ENCODE measurements at places on chromosomes 3 and 15.
A peak's percentile ranks its signal among the peaks of the same experiment; 100 is the strongest.

GRCh38 chr15:101162701-101163483, 89.0 kb downstream of the CHSY1 start:
- peak; percentile 29 for DNase-seq

- DNase-seq: no peak
Observed at GRCh38 chr3:42672515-42672914, 12.8 kb upstream of the KLHL40 start.

GRCh38 chr3:94132777-94133176, 69.9 kb downstream of the NSUN3 start:
- no peak for DNase-seq

GRCh38 chr15:26983822-26984221, 12.8 kb downstream of the GABRG3 start:
- DNase-seq: no peak

DNA sequence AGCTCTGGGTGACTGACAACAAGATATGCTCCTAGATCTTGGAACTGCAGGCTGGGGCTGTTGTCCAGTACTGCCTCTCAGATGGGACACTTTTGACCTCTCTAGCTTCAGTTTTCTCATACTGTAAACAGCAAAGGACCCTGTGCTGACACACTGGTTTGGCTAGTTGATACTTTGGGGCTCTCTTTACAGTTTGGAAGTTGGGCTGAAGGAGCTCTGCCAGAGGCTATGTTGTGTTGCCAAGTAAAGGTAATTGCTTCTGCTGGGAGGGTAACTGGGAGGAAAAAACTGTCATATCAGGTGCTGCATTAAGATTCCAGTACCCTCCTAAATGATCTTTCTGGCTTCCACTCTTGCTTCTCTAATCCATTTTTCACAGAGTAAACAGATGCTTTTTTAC, 54.0 kb downstream of the ISL2 start:
- DNase-seq: no peak

GRCh38 chr15:47337106-47337505, 380.2 kb upstream of the SEMA6D start:
- no peak for DNase-seq

Measured in NCI-H1694 (cell line).